ENCODE measurements at places on chromosomes 4 and X.

DNA sequence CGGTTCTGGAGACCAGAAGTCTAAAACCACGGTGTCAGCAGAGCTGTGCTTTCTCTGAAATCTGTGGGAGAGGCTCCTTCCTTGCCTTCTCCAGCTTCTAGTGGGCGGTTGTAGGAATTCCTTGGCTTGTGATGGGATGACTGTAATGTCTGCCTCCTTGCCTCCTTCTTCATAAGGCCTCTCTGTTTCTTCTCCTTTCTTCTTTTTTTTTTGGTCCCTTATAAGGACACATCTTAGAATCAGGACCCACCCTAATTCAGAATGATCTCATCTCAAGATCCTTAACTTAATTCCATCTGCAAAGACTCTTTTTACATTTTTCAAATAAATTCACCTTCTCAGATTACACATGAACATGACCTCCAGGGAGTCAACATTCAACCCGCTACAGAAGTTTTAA, 186.9 kb downstream of the STK32B start:
- DNase-seq: no peak

GRCh38 chrX:154039577-154039976, 19.9 kb upstream of the IRAK1 start:
- DNase-seq: no peak

- no peak for DNase-seq
Observed at GRCh38 chr4:148954011-148954749, 512.0 kb upstream of the NR3C2 start.

- no peak for DNase-seq
Observed at GRCh38 chr4:126778348-126778747, 854.4 kb upstream of the INTU start.

DNA sequence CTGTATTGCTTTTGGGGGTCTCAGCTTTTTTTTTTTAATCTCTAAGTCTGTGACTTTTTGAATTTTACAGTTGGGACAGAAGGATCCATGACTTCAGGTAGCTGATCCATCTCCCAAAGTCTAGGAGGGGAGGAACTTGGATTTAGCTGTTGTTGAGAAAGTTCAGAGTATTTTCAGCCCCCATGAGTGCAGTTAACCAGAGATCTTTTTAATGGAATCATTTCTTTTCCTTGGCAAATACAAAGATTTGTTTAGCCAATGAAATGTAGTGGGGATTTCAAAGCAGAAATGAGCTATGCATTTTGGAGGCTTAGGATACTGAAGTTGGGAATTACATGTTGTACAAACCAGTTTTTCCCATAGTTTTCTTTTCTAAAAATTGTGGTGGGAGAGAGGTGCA, 18.1 kb downstream of the FNIP2 start:
- DNase-seq: no peak

GRCh38 chr4:158823461-158823873, 54.6 kb downstream of the FNIP2 start:
- no peak for DNase-seq

DNA sequence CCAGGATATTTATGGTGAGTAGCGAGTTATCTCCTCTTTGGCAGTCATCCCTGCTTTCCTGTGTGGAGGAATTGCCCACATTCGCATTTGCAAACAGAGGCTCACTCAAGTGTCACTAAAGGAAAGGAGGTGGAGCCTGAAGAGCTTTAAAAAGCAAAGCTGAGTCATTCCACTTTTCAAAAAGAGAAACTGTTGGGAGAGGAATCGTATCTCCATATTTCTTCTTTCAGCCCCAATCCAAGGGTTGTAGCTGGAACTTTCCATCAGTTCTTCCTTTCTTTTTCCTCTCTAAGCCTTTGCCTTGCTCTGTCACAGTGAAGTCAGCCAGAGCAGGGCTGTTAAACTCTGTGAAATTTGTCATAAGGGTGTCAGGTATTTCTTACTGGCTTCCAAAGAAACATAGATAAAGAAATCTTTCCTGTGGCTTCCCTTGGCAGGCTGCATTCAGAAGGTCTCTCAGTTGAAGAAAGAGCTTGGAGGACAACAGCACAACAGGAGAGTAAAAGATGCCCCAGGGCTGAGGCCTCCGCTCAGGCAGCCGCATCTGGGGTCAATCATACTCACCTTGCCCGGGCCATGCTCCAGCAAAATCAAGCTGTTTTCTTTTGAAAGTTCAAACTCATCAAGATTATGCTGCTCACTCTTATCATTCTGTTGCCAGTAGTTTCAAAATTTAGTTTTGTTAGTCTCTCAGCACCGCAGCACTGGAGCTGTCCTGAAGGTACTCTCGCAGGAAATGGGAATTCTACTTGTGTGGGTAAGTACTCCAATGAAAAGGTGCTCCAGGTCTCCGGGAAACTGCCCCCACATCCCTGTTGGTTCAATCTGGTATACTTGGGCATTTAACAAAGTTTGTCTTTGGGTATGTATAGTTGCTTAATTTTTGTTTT, at the start of gene EGF:
TSS of gene EGF (plus strand) at position 178 of the 890 bp plus-strand sequence. CDS start at position 631, 453 bp downstream.
- DNase-seq: no peak

DNA sequence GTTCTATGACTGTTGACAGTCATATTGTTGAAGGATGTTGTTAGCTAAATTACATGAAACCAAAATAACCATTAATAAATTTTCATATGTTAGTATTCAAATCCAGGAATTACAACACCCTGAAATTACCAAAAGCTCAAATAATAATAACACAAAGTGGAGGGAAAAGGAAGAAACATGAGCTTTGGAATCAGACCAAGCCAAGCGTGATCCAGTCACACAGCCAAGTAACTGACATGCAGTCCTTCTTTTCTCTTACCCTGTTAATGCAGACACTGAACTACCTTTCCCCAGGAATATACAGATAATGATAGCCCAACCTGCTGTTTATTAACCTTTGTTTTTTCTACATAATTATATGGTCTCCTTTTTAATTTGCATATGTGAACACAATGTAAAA, 130.2 kb downstream of the HS3ST1 start:
- no peak for DNase-seq

GRCh38 chr4:7831330-7831729, 108.3 kb downstream of the AFAP1 start:
- DNase-seq: peak; percentile 84

- no peak for DNase-seq
Observed at GRCh38 chr4:152983774-152984411, 47.8 kb downstream of the FHDC1 start.

DNA sequence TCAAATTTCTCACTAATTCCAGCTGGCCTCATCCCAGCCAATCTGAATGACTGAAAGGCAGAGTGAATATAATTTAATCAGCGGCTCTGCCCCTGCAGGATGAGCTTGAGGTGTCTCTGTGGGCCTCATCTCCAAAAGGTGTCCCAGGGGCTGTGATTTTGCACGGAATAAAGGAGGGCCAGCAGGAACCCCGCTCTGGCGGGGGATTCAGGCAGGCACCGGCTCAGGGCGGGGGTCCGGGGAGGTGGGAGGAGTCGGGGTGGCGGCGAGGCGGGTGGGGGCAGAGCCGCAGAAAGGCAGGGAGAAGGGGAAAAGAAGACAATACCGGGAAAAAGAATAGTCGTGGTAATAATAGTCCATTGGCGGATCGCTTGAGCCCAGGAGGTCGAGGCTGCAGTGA, 16.0 kb upstream of the ERCC6L start:
- DNase-seq: no peak

GRCh38 chr4:7375427-7375826, 59.3 kb downstream of the PSAPL1 start:
- DNase-seq: no peak

DNA sequence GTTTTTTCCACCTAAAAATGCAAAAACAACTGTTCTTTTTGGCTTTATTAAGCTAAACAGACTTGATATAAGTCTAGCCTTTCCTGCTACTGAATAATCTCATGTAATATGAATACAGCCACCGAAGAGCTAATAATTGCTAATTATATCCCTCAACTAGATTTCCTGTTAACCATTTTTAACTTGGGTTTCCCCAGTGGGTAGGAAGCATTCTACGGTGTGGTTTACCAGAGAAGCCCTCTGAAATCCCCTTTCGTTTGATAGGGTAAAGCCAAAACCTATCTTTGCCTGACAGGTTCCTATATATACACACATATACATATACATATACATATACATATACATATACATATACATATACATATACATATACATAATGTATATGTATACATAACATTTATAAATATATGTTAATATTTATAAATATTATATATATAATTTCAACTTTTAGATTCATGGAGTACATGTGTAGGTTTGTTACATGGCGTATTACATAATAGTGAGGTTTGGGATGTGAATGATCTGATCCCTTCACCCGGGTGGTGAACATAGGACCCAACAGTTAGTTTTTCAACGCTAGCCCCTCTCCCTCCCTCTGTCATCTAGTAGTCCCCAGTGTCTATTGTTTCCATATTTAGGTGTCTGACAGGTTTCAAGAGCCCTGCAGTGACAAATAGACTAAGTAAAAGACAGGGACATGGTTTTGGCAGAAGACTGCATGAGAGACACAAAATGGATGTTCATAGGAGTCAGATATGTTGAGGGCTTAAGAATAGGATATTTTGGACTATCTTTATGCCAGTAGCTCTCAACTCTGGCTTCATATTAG, 62.4 kb downstream of the ATXN3L start:
- DNase-seq: no peak

GRCh38 chr4:101183221-101183620, 164.1 kb downstream of the PPP3CA start:
- DNase-seq: no peak

- DNase-seq: no peak
Observed at GRCh38 chr4:152039023-152039481, 278.2 kb upstream of the GATB start.

GRCh38 chrX:115344885-115345614, 55.5 kb downstream of the LUZP4 start:
- no peak for DNase-seq

GRCh38 chrX:338281-338835, 19.8 kb upstream of the GTPBP6 start:
- DNase-seq: no peak

GRCh38 chr4:148055844-148056243, 324.0 kb downstream of the ARHGAP10 start:
- DNase-seq: no peak

GRCh38 chr4:40875507-40876150, 125.9 kb downstream of the NSUN7 start:
- no peak for DNase-seq

DNA sequence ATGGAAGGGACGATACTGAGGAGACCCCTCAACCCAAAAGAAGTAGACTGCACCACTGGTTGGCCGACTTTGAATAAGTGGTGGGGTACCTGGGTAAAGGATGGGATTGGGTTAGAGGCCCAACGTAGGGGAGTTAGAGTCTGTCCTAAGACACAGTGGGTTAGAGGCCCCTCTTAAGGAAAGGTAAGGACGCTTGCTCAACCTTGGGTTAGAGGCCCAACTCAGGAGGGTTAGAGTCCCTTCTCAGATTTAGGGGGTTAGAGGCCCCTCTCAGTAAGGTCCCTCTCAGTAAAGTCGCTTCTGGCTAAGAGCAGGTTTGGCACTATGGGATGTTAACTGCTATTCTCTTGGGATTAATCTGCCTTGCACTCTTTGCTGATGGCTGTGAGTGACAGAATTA, 81.3 kb downstream of the ACOX3 start:
- peak; percentile 28 for DNase-seq

DNA sequence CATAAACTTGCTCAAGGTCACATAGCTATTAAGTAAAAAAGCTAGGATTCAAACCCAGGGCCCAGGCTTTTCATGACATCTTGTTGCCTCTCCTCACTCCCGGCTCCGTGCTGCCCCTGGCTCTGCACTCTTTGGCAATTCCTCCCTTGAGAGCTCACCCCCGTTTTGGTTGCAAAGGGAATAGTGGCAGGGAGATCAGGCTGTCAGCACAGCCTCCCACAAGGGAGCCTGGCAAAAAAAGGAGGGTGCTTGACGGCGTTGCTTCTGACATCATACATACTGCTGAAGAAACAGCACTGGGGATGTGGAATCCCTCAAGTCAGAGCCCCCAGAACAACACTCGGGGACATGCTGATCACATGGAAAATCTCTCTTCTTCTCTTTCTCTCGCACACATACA, 20.5 kb downstream of the IQSEC2 start:
- no peak for DNase-seq

DNA sequence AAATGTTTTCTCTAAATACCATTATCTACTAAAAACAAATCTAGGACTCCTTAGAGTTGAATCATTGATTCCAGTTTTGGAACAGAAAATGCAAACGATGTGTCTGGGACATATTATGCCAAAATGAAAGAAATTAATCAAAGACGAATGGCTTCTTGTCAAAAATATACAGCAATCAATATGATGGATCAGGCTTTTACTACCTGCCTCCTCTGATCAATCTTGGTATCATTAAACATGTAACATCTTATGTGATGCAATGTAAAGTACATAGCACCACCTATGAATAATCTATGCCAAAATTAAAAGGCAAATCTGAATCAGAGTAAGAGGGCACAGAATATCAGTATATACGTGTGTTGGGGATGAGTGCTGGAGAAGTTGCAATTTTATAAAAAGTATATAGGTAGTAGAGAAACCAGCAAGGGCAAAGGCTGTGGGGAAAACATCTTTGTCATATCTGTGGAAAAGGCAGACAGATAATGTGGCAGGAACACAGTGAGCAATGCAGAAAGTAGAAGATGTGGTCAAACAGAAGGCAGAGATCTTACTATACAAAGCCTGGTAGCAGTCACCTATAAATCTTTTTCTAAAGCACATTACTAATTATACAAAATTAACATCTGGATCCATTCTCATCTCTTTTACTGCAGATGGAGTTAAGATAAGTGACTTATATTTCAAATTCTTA, 152.7 kb downstream of the ANTXR2 start:
- no peak for DNase-seq

DNA sequence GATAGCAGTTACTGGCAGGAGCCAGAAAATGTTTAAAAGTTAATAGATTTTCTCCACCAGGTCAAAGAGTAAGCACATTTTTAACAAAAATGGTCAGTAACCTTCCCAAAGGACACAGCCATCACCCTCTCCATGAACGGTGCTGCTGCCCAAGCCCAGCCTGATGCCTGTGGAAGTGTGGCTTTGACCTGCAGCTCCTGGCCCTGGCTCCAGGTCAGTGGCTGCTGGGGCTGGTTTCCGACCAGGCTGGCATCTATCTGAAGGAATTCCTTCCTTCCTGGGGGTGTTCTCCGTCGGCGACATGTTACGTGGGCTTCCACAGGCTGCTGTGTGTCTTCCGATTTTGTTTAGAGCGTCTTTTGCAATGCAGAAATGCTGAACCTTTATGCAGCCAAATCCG, 61.7 kb downstream of the ACOX3 start:
- no peak for DNase-seq

GRCh38 chrX:149199734-149200133, 305.4 kb downstream of the IDS start:
- no peak for DNase-seq

Data from activated effector memory CD4-positive, alpha-beta T cell treated with anti-CD3 and anti-CD28 coated beads, Interleukin-2, amount 50 U/mL, for 16 hours (primary cell).